ENCODE measurements at places on chromosomes 5 and 9.

- peaks cover 39% of the 10 kb centered on the region for H3K4me1 ChIP-seq
- H3K27ac ChIP-seq, result peak overlapping the region; percentile 49
- no peaks in the 10 kb centered on the region for H3K27me3 ChIP-seq
- H3K4me3 ChIP-seq, result no peak overlapping the region
- peak; percentile 10 for DNase-seq
These were observed 5.1 kb downstream of the PNPLA7 start for GRCh38 chr9:137545123-137545522.

DNA sequence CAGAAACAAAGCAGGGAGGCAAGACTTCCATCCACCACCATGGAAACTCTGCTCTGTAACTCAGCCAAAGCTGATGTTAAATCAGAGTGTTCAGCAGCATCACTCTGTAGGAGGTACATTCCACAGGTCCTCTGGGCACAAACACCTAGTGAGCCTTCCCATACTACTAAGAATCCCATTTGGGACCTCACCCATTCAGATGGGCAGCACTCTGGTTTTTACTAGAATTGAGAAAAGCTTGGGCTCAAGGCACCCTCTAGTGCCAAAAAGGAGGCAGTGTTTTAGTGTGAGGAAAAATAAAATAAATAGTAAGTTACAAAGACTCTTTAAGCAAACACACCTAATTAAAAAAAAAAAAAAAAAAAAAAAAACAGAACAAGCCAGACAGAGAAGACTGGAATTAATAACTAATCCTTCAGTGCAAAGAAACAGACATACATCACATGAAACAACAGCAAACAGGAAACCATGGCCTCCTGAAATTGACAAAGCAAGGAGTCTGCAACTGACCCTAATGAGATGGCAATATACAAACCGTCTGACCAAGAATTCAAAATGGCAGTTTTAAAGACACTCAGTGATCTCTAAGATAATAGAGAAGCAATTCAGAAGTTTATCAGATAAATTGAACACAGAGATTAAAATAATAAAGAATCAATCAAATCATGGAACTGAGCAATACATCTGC, 159.5 kb downstream of the GNA14 start:
- no peaks in the 10 kb centered on the region for H3K36me3 ChIP-seq
- no peaks in the 10 kb centered on the region for H3K27me3 ChIP-seq
- H3K4me1 ChIP-seq, result no peaks in the 10 kb centered on the region
- DNase-seq, result no peak
- H3K27ac ChIP-seq, result no peak overlapping the region

GRCh38 chr5:117788596-117788995, 1199.8 kb downstream of the DTWD2 start:
- H3K4me1 ChIP-seq, result no peaks in the 10 kb centered on the region
- no peaks in the 10 kb centered on the region for H3K27me3 ChIP-seq
- DNase-seq, result no peak
- H3K27ac ChIP-seq, result no peak overlapping the region

DNA sequence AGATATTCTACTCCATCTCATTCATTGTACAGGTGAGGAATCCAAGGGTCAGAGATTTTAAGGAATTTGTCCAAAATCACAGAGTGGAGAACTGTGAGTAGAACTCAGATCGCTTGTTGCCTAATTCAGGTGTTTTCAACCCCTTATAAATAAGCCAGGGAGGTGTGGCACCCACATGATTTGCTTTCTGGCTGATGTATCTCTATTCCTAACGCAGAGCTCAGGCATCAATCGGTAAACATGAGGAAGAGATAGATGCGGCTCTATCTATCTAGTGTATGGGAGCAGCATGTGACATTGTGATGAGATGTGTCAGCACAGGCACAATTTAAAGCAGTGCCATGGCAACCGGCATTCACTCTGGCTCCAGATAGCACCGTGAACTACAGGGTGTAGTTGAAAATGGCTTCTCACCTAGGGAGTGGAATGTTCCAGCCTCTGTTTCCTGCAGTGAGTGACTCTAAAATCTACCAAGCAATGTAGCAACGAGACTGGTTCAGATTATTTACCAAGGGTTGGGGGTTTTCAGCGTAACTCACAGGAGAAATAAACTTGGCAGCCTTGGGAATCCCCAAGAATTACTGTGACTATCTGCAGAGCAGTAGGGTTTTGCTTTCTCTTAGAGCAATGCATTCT, 53.4 kb upstream of the SUB1 start:
- DNase-seq, result no peak
- H3K27ac ChIP-seq, result no peak overlapping the region
- H3K36me3 ChIP-seq, result no peaks in the 10 kb centered on the region
- no peaks in the 10 kb centered on the region for H3K27me3 ChIP-seq
- H3K4me1 ChIP-seq, result no peaks in the 10 kb centered on the region
- no peak overlapping the region for H3K4me3 ChIP-seq

- H3K4me3 ChIP-seq, result no peak overlapping the region
- no peak overlapping the region for H3K27ac ChIP-seq
- DNase-seq, result no peak
- H3K36me3 ChIP-seq, result no peaks in the 10 kb centered on the region
- no peaks in the 10 kb centered on the region for H3K27me3 ChIP-seq
These were observed 228.8 kb downstream of the FSTL4 start for GRCh38 chr5:133383580-133383939.

DNA sequence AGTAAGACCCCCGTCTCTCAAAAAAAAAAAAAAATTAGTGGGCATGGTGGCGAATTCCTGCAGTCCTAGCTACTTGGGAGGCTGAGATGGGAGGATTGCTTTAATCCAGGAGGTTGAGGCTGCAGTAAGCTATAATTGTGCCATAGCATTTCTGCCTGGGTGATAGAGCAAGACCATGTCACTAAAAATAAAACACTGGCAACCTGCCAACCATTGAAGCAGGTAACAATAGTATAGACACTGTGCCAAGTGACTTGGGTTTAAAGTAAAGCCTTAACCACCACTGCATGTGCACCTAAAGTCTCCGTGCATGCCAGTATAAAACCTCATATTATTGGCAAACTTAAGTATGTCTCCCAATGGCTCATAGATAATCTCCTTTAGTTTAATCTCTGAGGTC, 3.4 kb upstream of the APBA1 start:
- DNase-seq, result no peak
- H3K4me3 ChIP-seq, result no peak overlapping the region
- no peaks in the 10 kb centered on the region for H3K27me3 ChIP-seq
- H3K4me1 ChIP-seq, result peaks cover 6% of the 10 kb centered on the region
- H3K27ac ChIP-seq, result no peak overlapping the region

DNA sequence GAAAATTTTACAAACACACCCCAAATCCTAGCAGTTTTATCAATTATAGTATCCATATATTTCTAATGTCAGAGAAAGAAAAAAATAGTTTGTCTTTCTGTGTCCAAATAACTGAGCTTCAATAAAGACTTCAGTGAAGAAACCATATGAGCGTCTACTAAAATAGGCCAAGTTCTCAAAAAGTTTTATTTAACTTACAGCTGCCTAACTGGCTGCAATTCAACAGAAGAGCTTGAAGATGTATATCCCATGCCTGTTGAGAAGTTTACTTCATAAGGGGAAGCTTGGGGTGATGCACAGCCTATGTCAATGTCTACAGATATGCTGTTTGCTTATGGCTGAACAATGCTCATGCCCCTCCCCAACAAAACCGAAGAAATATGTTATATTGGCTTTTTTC, 43.7 kb upstream of the ELOVL7 start:
- no peak for DNase-seq
- no peaks in the 10 kb centered on the region for H3K36me3 ChIP-seq
- H3K27ac ChIP-seq, result no peak overlapping the region
- H3K4me3 ChIP-seq, result no peak overlapping the region
- H3K27me3 ChIP-seq, result no peaks in the 10 kb centered on the region

- H3K27me3 ChIP-seq, result no peaks in the 10 kb centered on the region
- no peak overlapping the region for H3K4me3 ChIP-seq
- no peaks in the 10 kb centered on the region for H3K4me1 ChIP-seq
- no peak for DNase-seq
- H3K27ac ChIP-seq, result no peak overlapping the region
These were observed 99.6 kb upstream of the TAF11L2 start for GRCh38 chr5:17398431-17398830.

DNA sequence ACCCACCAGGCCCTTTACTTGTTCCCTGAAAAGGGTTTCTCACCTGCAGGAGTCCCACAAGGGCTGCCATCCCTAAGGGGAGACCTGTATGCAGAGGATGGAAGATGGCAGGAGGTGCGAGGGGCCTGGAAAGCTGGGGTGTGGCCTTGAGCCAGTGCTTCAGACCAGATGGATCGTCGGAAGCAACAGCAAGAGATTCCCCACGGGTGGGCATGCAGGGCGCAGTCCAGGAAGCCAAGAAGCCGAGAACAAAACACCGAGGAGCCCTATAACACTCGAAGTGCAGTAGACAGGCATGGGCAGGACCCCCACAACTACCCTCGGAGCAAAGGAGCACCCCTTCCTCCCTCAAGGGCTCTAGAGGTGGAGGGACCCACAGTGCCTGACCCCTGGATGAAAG, 24.7 kb upstream of the FRRS1L start:
- no peaks in the 10 kb centered on the region for H3K4me1 ChIP-seq
- H3K4me3 ChIP-seq, result no peak overlapping the region
- no peak overlapping the region for H3K27ac ChIP-seq
- no peaks in the 10 kb centered on the region for H3K27me3 ChIP-seq
- peaks cover 8% of the 10 kb centered on the region for H3K36me3 ChIP-seq

DNA sequence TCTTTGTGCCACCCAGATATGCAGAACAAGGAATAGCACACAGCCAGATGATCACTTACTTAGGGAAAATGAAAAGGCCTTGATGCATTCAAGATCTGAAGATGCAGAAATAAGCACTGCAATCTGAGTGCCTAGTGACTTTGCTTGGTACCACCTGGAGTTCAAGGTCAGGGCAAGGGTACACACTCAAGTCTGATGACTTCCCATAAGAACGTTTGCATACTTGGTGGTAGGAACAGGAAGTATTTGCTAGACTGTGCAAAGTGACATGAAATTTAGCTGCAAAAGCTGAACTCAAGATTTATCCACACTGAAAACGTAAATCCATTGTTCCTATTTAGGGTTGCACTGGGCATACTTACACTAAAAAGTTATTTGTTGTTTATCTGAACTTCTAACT, 177.1 kb downstream of the PIK3R1 start:
- no peak overlapping the region for H3K4me3 ChIP-seq
- H3K4me1 ChIP-seq, result no peaks in the 10 kb centered on the region
- H3K36me3 ChIP-seq, result no peaks in the 10 kb centered on the region

GRCh38 chr5:142698447-142699183, 12.7 kb upstream of the FGF1 start:
- no peak overlapping the region for H3K4me3 ChIP-seq
- H3K27me3 ChIP-seq, result no peaks in the 10 kb centered on the region

DNA sequence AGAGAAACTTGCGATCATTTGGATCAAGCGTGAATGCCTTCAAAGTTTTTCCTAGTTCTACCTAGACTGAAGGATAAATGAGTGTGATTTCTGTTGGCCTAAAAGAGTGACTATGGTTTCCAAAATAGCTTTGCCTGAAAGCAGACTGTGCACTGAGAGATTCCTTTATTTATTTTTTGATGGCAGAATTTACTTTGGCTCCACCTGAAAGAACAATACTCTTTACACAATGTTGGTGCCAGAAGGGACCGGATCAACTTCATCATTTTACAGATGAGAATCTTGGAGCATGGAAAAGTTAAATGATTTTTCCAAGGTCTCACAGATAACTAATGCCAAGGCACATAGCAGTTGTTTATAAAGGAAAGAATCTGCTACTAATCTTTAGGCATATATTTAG, 199.6 kb downstream of the KCTD16 start:
- no peak for DNase-seq
- no peaks in the 10 kb centered on the region for H3K27me3 ChIP-seq
- H3K36me3 ChIP-seq, result no peaks in the 10 kb centered on the region
- no peak overlapping the region for H3K27ac ChIP-seq

DNA sequence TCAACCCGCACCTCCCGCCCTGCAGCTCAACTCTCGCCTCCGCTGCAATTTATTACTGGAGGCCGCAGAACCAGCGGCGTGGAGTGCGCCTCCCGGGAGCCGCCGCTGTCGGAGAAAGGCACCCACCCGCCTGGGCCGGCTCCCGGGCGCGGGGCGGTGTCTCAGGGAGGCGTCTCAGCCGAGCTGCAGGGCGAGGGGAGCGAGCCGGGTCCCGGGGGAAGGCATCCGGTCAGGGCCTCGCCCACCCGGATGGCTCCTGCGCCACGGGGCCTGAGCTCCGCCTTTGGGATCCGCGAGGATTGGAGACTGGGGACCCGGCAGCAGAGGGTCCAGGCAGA, 32.9 kb downstream of the TSPAN17 start:
- H3K4me3 ChIP-seq, result no peak overlapping the region
- no peak for DNase-seq
- peaks cover 9% of the 10 kb centered on the region for H3K27me3 ChIP-seq
- H3K27ac ChIP-seq, result no peak overlapping the region
- peaks cover 23% of the 10 kb centered on the region for H3K4me1 ChIP-seq
- no peaks in the 10 kb centered on the region for H3K36me3 ChIP-seq

GRCh38 chr9:14936491-14936890, 26.3 kb upstream of the FREM1 start:
- no peak overlapping the region for H3K27ac ChIP-seq
- H3K4me1 ChIP-seq, result no peaks in the 10 kb centered on the region
- no peak overlapping the region for H3K4me3 ChIP-seq
- no peaks in the 10 kb centered on the region for H3K27me3 ChIP-seq
- H3K36me3 ChIP-seq, result no peaks in the 10 kb centered on the region

DNA sequence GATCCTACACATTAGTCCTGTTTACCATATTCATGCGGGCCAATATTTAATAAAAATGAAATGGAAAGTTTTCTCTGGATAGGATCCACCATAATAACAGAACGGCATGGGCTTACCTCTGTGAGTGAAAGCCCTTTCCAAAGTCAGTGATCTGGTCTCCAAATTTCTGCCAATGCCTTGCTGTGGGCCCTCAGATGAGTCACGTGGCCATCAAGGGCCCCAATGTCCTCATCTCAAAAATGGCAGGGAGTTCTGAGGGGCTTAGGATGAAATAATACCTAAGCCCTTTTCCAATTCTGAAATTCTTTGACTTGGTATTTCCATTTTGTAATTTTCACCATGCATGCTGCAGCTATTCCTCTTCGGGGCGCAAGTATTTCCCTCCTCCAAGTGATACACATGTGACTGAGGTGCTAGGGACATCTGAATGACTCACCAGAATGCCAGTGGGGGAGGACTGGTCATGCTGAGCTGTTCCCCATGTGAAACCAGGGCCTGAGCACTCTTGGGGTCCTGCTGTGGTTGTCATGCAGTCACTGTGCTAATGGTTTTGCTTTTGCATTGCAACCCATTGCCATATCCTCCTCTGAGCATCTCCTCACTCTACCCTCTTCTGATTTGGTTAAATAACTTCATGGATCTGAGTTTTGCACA, 35.0 kb downstream of the ITK start:
- no peaks in the 10 kb centered on the region for H3K27me3 ChIP-seq
- H3K27ac ChIP-seq, result no peak overlapping the region
- no peak overlapping the region for H3K4me3 ChIP-seq
- no peaks in the 10 kb centered on the region for H3K36me3 ChIP-seq
- DNase-seq, result no peak
- H3K4me1 ChIP-seq, result no peaks in the 10 kb centered on the region

GRCh38 chr9:3809724-3810123, 283.9 kb upstream of the RFX3 start:
- DNase-seq, result no peak
- no peaks in the 10 kb centered on the region for H3K27me3 ChIP-seq
- H3K36me3 ChIP-seq, result no peaks in the 10 kb centered on the region
